GM12892 (cell line): ENCODE measurements at places on chromosomes 4 and X.

- no peak for DNase-seq
Measured at GRCh38 chr4:109412776-109413175, 20.8 kb upstream of the SEC24B start.

DNA sequence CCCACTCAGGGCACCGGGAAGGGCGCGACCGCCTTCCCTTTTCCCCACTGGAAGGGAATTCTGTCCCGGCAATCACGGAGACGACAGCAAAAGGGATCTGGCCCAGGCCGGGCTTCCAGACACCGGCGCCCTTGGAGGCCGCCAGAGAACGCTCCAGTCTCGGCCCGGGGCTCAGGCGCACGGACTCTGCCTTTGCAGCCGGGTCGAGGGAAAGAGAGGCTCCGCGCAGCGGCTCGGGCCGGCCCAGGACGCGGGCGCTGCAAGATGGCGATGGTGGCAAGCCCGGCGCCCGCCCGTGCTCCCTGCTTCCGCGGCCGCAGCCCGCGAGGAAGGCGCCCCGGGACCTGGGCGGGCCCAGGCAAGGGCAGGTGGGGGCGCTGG, 1.1 kb downstream of the CTBP1 start:
- no peak for DNase-seq

- DNase-seq, result no peak
Measured at GRCh38 chr4:2183394-2183793, 58.5 kb downstream of the HAUS3 start.

DNA sequence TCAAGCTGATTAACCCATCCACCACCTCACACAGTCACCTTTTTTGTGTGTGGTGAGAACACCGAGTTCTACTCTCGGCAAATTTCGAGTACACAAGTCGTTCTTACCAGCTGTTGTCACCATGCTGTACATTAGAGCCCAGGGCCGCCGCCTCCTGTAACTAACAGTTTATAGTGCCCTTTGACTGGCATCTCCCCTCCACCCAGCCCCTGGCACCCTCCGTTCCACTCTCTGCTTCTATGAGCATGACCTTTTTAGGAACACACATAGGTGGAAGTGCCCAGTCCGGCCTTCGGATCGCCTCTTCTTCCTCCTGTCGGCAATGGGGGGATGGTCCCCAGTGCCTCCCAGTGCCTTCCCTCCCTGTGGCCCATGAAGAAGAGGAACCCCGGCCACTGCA, 141.4 kb downstream of the STK32B start:
- DNase-seq, result no peak

DNA sequence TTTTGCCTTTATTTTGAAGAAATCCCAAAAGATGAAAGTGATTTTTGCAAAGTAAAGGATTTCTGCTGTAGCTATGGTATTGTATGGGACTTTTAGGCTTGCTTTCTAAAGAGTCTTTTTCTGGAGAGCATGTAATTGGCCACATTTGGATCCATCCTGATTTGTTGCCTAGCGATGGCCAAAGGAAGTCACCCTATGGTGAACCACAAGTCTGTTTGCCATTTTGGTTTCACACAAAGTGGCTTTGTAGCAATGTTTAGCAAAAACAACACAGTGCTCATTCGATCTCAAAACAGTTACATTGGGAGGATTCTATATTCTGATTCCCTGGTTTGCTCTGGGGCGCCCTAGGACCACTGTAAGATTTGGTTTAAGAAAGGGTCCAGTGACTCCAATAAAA, 44.1 kb upstream of the INTS6L start:
- DNase-seq, result no peak
